Myocyte (in vitro differentiated cells): ENCODE measurements at places on chromosomes 6 and 20.

DNA sequence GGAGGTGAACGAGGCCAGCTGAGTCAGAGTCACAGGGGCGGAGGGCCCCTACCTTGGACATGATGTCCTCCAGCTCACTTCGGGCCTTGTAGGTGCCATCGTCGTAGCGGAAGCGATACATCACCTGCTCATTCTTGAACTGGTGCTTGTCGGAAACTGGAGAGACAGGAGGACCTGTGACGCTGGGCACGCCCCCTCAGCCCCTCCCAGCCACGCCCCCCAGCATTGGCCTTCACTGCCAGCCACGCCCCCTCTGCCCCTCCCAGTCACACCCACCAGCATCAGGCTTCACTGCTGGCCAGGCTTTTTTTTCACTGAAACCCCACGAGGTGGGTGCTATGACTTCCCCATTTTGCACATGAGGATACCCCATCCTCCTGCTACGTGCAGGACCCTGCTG, 148.2 kb downstream of the PREX1 start:
- no peak for DNase-seq

- no peak for DNase-seq
Measured at GRCh38 chr6:52707963-52708680, 37.2 kb downstream of the TMEM14A start.

- DNase-seq: no peak
Measured at GRCh38 chr6:40844246-40844645, 194.8 kb downstream of the UNC5CL start.

DNA sequence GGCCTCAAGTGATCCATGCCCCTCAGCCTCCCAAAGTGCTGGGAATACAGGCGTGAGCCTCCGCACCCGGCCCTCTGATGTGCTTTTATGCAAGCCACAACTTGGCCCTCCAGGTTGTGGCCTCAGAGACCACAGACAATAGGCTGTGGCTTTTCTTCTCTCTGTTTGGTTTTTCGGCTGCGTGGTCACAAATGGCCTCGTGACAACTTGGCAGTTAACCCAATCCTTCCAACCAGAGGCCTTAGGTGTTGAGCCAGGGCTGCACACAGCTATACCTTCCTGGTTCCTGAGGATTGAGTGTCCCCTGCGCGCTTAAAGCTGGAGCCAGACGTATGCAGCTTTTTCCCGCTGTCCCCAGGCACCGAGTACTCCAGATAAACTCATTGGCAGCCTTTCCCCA, 6.3 kb upstream of the TGM3 start:
- peak; percentile 10 for DNase-seq

GRCh38 chr6:144315981-144316861, 31.1 kb downstream of the UTRN start:
- DNase-seq: no peak

- DNase-seq: peak; percentile 80
Measured at GRCh38 chr6:150877928-150878327, 12.4 kb downstream of the MTHFD1L start.

DNA sequence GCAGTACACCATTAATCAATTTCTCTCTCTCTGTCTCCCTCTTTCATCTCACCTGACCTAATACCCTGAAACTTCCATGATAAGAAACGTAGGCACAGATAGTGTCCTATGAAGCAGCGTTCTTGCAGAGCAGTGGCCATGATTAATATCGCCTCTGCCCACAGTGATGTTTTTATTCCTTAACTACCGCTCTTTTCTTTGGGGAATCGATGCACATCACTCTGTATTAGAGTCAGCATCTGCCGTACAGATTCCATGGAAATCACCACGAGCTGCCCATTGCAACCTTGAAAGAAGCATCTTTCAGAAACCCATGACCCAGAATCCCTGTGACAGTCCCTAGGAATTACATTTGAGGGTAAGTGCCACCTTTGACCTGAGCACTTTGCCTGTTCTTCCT, 152.0 kb upstream of the ECI2 start:
- no peak for DNase-seq

GRCh38 chr6:109678240-109678639, 12.8 kb downstream of the AK9 start:
- no peak for DNase-seq

DNA sequence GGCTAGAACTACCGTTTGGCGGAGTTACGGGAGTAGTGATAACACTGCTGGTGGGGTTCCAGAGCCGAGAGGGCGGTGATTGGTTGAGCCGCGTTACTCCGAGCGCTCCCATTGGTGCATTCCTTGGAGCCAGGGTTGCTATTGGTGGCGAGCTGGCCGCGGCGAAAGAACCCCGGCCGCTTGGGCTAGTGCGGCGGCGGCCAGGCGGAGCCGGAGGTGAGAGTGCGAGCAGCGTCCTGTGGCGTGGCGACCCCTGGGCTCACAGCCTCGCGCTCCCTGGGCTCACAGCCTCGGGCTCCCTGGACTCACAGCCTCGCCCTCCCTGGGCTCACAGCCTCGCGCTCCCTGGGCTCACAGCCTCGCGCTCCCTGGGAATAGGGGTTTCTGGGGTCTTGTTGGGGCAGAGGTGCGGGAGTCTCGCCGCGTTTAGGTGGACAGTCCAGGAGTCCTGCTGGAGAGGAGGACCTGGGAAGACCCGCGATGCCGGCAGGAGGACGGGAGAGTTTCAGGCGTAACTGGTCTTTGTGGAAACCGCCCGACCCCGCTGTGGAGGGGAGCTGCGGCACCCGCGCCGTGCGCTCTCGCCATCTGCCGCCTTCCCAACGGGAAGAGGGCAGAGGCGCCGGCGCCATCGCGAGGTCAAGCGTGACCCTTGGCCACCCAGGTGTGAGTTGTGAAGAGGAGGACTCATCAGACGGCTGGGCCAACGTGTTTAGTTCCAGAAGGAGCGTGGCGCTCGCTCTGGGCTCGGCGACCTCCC, 12.2 kb downstream of the PRDM13 start:
- no peak for DNase-seq

- no peak for DNase-seq
Measured at GRCh38 chr6:154427446-154427845, 70.8 kb upstream of the IPCEF1 start.

DNA sequence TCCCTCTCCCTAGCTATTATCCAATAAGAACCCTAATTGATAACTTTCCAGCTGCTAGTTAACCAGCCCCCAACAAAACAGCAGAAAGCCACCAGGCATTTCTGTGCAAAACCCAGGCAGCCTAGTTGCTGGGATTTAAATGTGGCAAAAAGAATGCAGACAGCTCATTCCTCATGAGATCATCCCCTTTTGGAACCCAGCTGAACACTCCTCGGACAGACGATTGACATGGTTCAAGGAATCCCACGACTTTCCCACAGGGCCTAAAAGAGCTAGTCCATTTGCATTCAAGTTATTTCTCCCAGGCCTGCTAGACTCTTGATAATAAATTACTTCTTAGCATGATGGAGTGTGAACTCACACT, 24.0 kb downstream of the JAG1 start:
- peak; percentile 81 for DNase-seq

DNA sequence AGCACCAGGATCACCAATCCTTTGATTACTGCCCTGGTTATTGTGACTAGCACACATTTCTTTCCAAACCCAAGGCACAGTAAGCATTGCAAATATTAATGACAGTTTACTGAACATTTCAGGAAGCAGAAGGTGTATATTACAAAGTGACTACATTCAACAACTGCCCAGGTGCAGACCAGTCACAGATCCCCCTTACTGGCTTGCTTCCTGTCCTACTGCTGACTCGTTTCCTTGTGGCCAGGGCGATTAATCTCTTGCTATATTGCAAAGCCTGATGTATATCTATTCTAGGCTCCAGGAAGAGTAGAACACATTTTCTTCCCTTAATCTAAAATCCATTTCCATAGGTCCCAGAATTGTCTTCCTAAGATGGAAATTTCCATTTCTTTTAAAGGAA, 77.2 kb upstream of the EPHA7 start:
- DNase-seq: no peak

DNA sequence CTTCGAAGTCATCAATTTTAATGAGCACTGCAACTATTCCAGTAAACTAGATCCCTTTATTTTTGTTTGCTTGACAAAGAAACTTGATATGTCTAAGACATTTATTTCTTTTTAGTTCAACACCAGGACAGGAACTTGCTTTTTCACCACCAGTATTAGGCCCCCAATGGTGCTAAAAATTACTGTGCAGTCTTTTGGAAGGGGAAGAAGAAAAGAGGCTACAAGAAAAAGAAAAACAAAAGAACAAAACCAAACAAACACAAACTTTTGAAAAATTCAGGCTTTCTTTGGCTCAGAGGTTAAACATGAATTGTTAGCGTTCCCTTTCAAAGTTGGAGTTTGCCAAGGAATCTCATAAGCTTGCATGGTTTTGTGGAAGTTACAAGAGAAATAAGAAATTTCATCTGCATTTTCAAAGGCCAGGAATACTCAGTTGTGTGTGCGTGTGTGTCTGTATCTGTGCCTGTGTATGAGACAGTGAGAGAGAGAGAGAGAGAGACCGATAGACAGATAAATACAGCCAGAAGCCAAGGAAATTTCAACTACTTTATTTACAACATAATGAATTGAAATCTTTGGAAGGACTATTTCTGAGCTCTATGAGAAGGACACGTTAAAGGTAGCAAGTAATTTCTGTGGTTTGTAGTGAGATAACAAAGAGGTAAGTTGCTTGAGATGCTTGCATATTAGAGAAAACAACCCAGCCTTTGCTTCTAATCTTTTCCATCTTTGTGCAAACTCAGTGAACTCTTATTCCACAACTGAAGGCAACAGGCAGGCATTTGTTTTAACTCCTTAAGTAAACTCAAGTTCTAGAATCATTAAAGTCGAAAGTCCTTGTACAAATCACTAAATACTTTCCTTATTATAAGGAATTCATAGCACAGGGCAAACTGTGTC, 171.0 kb upstream of the CITED2 start:
- no peak for DNase-seq

DNA sequence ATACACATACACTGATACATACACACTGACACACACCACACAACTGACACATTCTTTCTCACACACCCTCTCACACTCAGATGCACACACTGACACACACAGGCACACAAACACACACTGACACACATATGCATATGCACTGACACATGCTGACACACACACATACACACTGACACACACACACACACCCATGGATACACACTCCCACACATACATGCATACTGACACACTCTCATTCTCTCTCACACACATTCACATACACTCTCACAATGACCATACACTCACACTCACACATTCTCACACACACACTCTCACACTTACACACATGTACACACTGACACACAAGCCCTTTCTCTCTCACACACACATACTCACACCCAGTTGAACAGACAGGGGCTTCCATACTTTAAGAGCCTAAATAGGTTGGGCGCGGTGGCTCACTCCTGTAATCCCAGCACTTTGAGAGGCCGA, 236.4 kb downstream of the LRFN2 start:
- DNase-seq: no peak

DNA sequence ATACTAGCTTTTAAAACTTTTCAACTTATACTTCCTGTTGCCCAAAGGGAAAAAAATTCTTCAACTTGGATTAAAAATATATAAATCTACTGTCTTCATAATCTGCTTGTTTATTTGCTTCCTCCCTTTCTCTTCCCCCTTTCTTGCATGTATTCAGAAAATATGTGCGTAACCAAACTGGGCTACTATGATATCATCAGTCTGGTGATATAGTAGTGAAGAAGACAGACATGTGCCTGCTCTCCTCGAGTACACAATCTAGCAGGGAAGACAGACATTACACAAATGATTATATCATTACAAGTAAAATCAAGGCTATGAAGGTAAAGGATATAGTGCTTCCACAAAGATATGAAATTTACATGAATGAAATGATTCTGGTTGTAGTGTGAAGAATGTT, 31.0 kb downstream of the IBTK start:
- no peak for DNase-seq

DNA sequence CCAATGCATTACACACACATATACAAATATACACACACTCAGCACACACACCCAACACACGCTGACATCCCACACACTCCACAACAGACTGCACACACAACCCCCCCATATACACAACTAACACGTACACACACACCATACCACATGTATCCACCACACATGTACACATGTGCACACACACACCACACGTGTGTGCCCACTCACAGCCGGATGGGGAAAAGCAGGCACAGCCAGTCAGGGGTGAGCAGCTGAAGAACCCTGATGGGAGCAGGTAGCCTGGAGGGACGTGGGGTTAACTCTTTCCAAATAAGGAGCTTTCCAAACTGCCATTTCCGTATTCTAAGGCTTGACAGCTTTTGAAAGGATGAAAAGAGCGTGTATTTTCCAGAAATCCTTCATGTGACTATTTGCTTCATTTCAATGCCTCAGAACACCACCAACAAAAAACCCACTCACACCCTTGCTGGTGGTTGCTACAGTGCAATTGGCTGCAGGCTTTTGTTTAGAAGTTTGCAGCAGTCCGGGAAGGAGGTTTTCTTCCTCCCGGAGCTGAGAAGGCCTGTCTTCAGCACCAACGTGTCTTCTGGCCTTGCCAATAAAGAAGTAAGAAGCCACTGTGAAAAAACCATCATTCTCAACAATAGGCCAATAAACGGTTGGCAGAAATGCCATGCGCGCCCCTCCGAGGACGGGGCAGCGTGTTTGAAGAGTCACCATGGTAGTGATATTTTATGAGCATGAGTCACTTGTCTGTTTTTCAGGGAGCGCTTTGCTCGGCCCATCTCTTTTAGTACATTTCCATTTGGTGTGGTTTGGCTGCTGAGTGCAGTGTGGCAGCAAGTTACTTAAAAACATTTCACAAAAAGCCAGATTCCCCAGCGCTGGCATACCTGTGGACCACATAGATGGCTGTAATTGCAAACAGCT, 131.3 kb upstream of the GMDS start:
- peak; percentile 92 for DNase-seq

DNA sequence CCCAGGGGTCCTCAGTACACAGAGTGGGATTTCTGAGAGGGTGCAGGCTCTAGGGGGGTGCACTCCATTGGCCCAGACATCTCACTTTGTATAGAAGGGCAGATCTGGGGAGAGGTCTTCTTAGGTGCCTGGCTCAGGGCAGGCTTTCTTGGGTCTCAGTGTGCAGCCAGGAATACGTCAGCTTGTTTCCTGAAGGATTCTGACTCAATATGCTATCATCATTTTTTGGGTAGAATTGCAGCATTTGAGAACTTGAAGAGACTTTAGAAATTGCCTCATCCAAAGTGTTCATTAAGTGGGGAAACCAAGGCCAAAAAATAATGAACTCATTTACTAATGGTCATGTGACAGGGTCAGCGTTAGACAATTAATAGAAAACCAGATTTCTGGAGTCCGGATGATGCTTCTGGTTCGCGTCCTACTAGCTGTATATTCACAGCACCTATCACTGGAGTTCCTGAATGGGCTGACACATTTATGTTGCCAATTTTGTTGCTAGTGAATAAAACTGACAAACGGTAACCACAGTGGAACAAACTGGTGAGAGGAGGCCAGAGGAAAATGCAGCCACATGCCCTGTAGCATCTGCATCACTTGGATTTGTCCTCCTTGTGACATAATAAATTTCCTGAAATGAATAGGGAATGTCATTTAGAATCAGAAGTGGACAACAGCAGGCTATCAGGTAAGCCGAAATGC, 238.9 kb downstream of the TBC1D7 start:
- DNase-seq: no peak

- DNase-seq: peak; percentile 57
Measured at GRCh38 chr6:34476447-34476846, 10.6 kb downstream of the PACSIN1 start.
